Stimulated activated CD4-positive, alpha-beta T cell treated with anti-CD3 and anti-CD28 coated beads, Interleukin-1b, Interleukin-23, amount 100 ng/mL, for 1 hour (primary cell): ENCODE measurements at places on chromosomes 3 and 15.

DNA sequence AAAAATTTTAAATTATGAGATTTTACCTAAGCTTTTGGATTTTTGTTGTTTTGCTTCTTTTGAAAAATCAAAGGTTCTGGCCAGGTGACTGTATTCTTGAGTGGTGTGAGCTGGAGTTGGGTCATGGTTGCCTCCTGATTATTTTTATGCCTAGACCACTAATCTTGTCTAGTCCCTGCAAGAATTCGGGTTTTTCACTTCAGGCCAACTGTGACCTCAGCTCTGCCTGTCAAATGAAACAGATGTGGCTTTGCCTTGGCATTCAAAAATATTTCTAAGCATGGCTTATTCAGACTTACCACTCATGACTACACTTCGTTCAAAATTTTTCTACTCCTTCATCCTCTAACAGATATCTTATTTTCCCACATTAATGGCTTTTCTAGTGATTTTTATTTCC, 25.4 kb upstream of the CDV3 start:
- DNase-seq, result no peak

DNA sequence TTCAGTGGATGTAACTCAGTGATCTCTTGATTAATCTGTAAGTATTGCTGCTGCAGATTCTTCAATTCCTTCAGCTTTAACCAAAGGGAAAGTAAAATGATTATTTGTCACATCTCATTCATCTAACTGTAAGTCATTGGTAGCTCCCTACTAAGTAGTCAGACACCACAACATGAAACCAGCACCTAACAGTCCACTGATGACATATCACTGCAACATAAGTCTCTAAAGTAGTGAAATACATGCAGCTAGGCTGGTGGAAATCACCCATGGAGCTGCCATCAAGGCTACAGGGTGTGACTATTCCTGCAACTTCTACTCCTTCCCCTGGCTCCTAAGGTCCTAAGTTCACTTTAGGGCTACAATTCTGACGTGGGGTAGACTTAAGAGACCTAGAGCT, 21.1 kb upstream of the HCLS1 start:
- no peak for DNase-seq

DNA sequence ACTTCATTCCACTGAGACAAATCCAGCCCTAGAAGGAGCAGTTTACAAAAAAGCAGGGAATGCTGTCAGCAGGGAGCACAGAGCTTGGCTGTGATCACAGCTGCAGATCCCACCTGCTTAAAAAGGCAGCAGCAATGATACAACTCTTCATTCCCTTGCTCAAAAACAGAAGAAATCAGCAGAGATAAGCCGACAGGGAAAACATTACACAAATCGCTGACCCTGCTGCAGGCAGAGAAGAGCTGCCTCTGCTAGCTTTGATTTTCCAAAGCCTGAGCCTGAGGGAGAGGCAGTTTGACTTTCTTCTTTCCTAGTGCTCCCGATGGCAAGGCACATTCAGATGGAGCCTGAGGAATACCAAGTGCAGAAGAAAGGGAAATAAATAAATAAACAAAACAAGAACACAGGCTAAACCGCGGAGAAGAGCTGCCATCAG, 80.2 kb downstream of the SHQ1 start:
- DNase-seq, result no peak

DNA sequence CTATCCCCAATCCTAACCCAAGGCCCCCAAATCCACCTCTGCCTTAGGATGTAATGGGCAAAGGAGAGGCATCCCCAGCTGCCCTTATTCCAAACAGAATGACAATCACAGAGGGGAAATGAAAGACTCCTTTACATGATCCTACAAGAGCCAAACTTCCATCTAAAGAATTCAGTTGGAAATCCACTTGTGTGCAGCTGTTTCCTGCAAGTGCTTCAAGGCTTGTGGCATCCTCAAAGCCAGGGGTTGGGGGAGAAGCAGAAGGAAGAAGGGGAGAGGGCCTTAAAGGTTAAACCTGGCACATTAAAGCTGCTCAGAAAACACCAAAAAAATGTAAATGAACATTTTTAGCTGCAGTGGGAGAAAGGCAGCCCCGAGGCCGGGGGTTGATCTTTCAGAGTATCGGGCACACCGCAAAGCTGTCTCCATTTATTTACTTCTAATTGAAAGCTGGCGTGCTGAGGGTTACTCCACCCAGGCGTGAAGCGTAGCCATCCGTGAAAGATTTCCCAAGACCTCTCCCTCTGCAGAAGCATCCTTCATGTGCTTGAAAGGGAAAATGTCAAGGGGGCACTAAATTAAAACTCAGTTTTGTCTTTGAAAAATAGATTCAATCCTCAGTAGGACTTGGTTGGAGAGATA, 217.8 kb downstream of the SHQ1 start:
- DNase-seq, result no peak

- DNase-seq, result no peak
Observed at GRCh38 chr3:87856126-87856525, 202.7 kb downstream of the CGGBP1 start.

GRCh38 chr3:126377211-126377610, 17.5 kb upstream of the CFAP100 start:
- DNase-seq, result no peak

DNA sequence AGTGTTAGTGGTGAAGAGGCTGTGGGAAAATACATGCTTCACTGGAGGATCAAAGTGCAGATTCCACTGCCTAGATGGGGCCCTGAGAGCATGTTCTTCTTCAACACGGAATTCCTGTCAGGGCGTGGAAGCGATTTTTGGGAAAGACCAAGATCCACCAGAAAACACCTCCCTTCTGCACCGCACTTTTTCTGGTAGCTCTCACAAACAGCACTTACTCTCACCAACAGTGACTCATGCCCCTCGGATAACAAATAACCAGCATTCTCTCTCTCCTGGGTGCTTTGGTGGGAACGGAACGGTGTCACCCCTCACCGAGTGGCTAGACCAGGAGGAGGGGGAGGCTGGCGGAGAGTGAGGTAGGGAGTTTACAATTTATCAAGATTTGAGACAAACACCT, 40.1 kb downstream of the ADAMTSL3 start:
- DNase-seq, result no peak

- no peak for DNase-seq
Observed at GRCh38 chr3:8813411-8813810, 44.0 kb upstream of the OXTR start.

DNA sequence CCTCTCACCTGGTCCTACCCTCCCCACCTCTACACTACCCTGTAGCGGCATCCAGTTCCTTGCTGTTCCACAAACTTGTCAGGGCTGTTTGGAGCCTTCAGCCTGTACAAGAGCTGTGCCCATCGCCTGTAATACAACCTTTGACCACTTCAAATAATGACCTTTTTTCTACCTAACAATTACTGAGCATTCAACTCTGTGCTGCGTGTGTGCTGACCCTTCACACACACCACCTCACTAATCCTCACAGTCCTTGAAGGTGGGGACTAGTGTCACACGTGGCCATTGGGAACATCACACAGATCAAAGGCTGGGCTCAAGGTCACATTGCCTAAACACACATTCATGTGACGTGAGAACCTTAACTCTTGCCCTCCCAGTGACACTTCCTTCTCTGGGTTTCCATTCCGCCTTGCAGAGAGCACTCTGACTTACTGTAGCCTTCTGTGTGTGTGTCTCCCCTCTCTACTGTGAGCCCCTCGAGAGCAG, 3.1 kb downstream of the C3orf20 start:
- no peak for DNase-seq
